ENCODE measurements at places on chromosomes 7 and 10.

DNA sequence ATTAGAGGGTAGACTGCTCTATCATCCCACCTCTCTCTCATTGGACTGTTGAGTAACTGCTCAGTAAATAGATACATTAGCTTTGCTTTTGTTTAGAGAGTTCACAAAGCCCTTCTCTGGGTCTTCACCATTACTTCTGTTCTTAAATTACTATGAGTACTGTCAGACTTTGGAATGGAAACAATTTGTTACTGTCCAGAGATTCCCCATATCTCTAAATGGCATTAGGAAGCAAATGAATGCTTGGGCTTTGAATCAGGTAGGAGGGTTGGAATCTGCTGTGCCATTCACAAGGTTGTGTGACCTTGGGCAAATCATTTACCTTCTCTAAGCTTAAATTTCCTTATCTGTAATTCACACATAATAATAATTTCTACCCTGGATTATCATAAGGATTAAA is 541.0 kb upstream of the FZD8 start:
- DNase-seq, result no peak

DNA sequence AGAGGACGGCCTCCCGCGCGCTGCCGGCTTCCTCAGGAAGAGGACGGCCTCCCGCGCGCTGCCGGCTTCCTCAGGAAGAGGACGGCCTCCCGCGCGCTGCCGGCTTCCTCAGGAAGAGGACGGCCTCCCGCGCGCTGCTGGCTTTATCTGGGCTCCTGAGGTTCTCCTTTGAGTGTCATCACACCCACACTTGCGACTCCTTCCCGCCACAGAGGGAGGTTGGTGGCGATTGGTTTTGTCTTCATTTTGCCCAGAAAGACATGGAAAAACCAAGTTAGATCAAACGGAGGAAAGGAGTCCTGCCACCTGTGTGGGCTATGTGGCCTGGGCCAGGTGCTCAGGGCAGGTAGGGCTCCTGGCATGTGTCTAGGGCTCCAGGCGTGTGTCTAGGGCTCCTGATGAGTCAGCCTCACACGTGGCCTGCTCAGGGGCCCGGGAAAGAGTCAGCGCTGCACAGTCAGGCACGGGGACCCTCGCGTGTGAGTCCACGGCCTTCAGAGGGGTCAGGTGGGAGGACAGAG is 138.0 kb downstream of the VIPR2 start:
- DNase-seq, result no peak

- DNase-seq, result no peak
Observed at GRCh38 chr7:69804962-69805361, 206.7 kb downstream of the AUTS2 start.

DNA sequence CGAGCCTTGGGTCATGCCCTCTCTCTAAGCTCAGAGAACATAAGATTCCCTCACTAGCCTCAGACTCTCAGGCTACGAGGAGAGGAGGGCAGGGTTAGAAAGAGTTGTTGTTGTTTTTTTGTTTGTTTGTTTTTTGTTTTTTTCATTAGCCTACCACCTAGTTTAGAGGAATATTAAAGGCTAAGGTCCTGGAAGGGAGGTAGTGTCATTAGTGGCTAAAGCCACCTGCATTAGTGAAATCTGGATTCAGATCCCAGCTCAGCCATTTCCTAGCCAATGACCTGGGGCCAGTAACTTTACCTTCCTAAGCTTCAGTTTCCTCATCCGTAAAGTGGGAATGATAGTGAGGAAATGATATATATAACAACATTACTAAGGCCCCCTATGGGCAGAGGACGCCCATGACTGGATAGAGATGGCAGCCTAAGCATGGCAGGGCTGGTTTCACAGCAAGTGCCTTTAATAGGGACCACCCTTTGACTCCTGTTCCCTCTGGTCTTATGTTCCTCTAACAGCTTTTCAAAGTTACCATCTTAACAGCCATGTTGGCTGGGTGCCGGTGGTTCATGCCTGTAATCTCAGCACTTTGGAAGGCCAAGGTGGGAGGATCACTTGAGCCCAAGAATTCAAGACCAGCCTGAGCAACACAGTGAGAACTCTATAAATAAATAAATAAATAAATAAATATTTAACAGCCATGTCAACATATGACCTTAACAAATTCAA is 5.1 kb downstream of the DDIT4 start:
- no peak for DNase-seq

DNA sequence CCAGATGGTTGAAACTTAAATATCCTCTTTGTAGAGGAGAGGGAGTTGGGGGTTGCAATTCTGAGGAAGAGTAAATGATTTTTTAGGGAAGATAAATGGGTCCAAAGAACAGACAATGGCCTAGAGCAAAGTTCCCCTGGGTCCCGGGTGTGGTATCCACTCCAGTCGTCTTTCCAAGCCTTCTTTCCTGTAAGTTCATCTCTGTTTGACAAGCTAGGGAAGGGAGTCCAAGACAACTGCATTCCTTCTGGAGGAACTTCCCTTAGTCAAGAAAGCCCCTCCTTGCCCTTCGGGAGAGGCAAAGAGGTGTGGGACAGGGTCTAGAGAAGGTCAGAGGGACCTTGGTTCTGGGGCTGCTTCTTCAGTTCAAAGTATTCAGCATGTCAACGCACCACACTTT is 33.4 kb downstream of the C10orf71 start:
- DNase-seq, result no peak

GRCh38 chr10:128000471-128001362 is 93.8 kb downstream of the PTPRE start:
- peak; percentile 34 for DNase-seq

DNA sequence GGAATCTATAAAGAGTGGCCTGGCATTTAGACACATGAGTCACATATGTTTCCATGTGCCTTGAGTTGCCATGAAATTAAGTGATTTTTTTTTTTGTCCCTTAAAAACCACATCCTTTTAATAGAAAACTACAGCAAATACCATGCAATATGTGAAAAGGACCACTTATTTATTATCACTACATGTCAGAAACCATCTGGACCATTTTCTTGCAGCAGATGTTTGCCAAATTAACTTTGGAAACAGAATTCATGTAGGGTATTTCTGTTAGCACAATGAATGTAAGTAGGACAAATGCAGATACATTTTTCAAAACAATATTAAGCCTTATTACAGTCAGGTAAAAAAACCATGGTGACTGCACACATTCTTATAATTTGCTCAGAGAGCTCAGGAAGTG is 230.6 kb downstream of the REEP3 start:
- no peak for DNase-seq

DNA sequence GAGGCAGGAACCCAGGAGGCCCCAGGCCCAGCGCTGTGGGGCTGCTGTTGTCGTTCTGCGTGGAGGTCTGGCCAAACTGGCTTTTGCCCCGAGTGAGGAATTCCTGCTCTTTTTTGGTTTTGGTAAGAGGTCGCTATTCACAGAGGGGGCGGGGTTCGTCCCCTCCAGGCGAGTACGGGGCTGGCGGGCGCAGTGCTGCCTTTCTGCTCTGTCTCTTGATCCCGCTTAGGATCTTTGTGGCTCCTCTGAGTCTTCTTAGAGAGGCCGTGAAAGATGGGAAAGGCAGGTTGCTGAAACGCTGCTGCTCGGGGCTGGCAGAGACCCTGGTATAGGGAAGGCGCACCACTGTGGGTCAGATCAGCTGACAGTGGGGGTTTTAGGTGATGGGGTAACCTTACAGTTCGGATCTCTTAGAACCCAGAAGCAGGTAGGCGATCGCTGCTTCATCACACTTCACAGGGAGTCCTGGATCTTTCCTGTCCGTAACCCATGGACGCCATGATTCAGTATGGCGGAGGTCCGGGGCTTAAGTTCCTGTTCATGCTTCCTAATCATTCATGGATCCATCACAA is 136.7 kb downstream of the KIF20B start:
- peak; percentile 48 for DNase-seq

DNA sequence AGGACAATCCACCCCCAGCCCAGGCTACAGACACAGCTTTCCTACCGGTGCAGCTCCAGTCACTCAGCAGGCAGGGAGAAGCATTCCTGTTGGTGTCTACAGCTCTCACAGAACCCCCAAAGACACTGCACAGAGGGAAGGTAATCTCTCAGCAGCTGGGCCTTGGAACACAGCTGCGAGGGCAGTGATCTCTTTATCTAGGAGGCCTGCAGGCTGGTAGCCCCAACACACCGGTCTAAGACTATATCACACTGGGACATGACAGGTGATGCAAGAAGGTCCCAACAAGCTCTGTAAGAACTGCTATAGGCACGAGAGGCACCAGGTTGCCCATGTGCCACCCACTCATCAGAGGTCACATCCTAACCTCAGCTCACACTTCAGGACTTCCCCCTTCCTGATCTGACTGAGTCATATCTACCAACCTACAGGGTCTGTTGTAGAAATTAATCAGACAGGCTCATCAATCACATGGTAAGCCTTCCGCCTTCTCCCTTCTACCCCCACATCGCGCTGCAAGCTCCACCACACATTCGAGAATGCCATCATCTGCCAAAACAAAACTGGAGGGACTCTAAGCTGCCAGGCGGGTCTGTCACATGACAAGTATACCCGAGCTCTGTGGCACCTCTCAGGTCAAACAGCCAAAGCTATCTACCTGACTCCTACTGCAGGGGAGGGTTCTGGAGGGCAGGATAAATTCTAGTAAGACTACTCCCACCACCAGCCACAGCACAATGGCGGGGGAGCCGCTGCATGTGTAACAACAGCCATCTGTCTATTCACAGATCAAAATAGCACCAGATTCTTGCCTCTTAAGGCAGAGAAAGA is 26.1 kb downstream of the FAM53B start:
- peak; percentile 70 for DNase-seq

DNA sequence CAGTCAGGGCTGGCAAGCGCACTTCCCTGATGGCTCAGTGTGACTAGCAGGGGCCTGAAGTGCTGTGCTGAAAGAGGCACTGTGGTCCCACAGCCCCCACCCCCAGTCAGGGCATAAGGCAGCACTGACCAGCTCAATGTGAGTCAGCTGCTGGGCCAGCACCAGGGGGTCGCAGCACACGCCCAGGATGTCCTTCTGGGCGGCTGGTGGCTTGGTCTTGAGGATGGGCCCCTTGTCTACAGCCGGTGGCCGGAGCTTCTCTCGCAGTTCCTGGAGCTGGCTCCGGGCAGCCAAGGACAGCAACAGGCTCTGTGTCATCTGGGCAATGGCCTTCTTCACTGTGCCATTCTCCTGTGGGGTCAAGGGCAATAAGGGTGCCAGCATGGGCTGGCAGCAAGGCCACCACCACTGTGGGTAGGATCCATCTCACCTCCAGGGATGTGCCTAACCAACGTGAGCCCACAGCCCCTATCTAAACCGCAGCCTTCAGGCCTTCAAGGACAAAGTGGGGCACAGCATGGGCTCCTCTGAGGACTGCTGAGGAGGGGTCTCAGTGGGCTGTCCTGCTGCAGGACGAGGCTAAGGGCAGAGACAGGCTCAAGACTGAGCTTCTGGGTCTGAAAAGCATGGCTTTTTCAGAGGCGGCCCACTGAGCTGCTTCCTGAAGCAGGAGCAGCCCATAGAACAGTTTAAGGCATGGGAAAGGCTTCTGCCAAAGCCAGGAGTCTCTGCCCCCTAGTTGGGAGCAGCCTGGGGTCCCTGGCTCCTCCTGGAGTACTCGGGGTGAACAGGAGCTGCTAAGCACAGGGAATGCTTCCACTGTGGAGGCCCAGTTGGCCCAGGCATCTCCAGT is 62.5 kb downstream of the CSGALNACT2 start:
- peak; percentile 9 for DNase-seq

- no peak for DNase-seq
Observed at GRCh38 chr10:22767859-22768258, 53.5 kb upstream of the PIP4K2A start.

- DNase-seq, result no peak
Observed at GRCh38 chr10:59314268-59314667, 48.1 kb downstream of the FAM13C start.

- DNase-seq, result no peak
Observed at GRCh38 chr10:31751738-31752080, 176.9 kb downstream of the ARHGAP12 start.

DNA sequence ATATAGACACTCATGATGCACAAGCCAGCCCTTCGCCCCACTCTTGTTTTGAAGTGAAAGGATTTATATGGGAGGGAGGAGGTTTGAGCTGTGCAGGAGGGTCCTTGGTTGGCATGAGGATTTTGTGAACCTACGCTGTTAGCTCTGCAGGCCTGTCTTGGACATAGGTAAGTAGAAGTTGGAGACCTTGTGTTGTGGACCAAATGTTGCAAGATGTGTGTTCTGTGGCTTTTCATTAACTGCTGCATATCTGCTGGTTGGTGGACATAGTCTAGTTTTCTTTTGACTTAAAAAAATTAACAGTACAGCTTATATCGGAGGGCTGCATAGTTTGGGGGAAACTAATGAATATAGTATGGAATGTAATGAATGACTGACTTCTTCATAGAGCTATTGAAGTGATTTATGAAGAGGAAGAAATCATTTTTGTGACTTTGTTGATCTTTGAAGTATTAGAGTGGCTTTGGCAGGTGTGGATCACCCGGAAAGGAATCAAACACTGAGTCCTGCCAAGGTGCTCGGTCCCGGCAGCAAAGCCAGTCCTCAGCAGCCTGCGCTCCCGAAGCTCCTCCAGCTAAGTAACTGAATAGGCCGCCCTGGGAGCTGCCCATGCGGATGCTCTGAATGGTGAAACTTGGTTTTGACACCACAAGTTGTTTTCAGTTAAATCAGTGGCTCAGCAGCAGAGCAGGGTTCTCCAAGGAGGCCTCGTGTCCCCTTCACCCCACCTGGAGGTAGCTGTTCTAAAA is 3.2 kb downstream of the MGMT start:
- no peak for DNase-seq

- DNase-seq, result no peak
Observed at GRCh38 chr7:157877298-157878090, 540.7 kb downstream of the DNAJB6 start.

- no peak for DNase-seq
Observed at GRCh38 chr10:125002423-125003145, 60.7 kb downstream of the ZRANB1 start.

GRCh38 chr7:101085162-101085964 is at the start of gene TRIM56:
Gene TRIM56, plus strand, starts transcription at chr7:101085481. Its CDS starts 1,832 bp downstream, at chr7:101087313.
- DNase-seq, result peak; percentile 95

GRCh38 chr7:84701524-84702306 is 485.1 kb downstream of the SEMA3D start:
- peak; percentile 62 for DNase-seq

DNA sequence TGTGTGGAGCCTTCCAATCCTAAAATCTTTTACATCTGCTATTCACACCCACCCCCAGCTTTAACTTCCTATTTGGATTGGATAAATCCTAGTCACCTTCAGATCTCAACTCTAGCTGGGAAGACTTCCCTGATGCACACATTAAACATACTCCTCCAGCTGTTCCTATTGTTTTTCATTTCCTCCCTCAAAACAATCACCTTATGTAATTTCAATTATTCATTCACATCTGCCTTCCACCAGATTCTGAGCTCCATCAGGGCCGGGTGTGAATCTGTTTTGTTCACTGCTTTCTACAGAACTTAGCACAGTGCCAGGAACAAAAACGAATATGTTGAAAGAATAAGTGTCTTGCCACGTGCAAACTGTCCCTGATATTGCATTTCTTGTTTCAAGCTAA is 497.4 kb downstream of the PLXDC2 start:
- no peak for DNase-seq

DNA sequence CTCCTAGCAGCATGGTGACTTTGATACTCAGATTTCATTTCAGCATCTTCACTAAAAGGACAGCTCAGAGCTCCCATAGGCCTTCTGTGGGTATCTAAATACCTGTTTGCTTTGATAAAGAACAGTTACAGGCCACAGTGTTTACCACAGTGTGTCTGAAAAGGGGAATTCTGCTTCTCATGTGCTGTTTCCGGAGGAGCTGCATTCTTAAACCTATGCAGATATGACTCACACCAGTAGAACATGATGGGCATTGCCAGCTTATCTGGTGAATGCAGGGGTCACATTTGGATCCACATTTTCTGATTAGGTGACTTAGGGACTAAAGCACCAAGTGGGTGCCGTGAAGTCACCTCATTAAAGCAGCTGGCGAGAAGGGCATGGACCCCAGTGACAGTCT is 52.6 kb downstream of the TRRAP start:
- no peak for DNase-seq
